ENCODE measurements at places on chromosomes 7 and 10.

DNA sequence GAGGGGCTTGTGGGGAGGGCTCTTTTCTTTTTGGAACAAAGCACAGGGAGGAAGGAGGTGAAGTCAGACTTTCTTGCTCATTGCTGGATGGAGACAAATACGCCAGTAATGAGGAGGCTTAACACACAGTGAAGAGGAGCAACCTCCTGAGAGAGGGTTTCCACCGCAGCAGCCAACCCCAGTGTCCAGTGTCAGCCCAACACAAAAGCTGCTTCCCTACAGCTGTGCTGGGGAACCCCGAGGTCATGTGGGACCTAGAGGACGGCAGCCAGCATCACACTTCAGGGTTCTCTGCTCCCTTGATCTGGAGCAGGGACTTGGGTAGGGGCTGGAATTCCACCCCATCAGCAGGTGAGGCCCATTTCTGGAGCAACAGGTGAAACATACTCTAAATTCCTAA, 7.7 kb downstream of the BLNK start:
- no peak overlapping the region for H3K27ac ChIP-seq
- no peak overlapping the region for H3K4me3 ChIP-seq
- no peak for DNase-seq

DNA sequence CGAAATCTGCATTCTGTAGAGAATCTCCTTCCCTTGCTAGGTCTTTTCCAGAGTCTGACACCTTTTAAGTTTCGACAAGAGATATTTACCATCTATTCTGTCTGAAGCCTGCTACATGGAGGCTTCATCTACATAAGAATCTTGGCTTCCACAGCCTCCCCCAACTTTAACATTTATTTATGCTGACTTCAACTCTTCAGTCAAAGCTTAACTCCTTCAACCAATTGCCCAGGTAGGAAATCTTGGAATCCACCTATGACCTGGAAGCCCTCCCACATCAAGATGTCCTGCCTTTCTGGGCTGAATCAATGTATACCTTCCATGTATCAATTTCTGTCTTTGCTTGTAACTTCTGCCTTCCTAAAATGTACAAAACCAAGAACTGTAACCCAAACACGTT, 54.7 kb downstream of the MINPP1 start:
- H3K27me3 ChIP-seq = no peaks in the 10 kb centered on the region
- H3K4me1 ChIP-seq = no peaks in the 10 kb centered on the region
- DNase-seq = no peak
- no peak overlapping the region for H3K27ac ChIP-seq
- no peaks in the 10 kb centered on the region for H3K36me3 ChIP-seq

DNA sequence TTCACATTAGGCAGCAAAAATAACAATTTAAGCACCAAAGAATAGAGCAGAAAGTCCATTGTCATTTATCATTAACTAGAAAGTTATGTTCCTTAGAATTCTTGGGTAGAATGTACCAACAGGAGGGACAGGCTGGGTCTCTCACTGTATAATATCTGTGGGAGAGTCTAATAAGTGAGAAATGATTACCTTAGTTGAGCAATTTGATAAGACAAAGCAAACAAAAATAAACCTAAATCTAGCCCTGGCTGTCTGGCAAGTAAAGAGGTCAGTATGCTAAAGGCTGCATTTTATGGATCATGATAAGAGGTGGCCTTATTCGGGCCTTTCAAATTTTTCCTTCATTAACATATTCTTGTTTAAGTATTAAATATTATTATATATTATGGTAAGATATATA, 35.6 kb downstream of the THNSL1 start:
- no peak overlapping the region for H3K4me3 ChIP-seq
- no peaks in the 10 kb centered on the region for H3K36me3 ChIP-seq
- peaks cover 4% of the 10 kb centered on the region for H3K4me1 ChIP-seq
- no peak for DNase-seq
- no peak overlapping the region for H3K27ac ChIP-seq
- no peaks in the 10 kb centered on the region for H3K27me3 ChIP-seq

GRCh38 chr7:47026780-47027361, 555.0 kb downstream of the TNS3 start:
- H3K4me1 ChIP-seq = no peaks in the 10 kb centered on the region
- H3K27ac ChIP-seq = no peak overlapping the region
- H3K27me3 ChIP-seq = no peaks in the 10 kb centered on the region
- H3K36me3 ChIP-seq = no peaks in the 10 kb centered on the region
- no peak for DNase-seq

- no peak overlapping the region for H3K4me3 ChIP-seq
- H3K4me1 ChIP-seq = peaks cover 46% of the 10 kb centered on the region
- DNase-seq = no peak
Observed at GRCh38 chr10:110413049-110413783, 84.5 kb upstream of the DUSP5 start.

GRCh38 chr7:43196379-43196778, 83.9 kb downstream of the HECW1 start:
- H3K27ac ChIP-seq = no peak overlapping the region
- no peaks in the 10 kb centered on the region for H3K27me3 ChIP-seq
- no peak overlapping the region for H3K4me3 ChIP-seq
- no peaks in the 10 kb centered on the region for H3K4me1 ChIP-seq
- no peak for DNase-seq

- no peak overlapping the region for H3K27ac ChIP-seq
- no peaks in the 10 kb centered on the region for H3K4me1 ChIP-seq
- no peak for DNase-seq
- no peaks in the 10 kb centered on the region for H3K36me3 ChIP-seq
Observed at GRCh38 chr10:132847416-132847777, 61.5 kb upstream of the NKX6-2 start.

GRCh38 chr7:1520539-1521234, 9.8 kb upstream of the MAFK start:
- H3K4me1 ChIP-seq = no peaks in the 10 kb centered on the region
- H3K4me3 ChIP-seq = no peak overlapping the region
- H3K27me3 ChIP-seq = no peaks in the 10 kb centered on the region
- H3K27ac ChIP-seq = peak overlapping the region; percentile 34
- no peak for DNase-seq

DNA sequence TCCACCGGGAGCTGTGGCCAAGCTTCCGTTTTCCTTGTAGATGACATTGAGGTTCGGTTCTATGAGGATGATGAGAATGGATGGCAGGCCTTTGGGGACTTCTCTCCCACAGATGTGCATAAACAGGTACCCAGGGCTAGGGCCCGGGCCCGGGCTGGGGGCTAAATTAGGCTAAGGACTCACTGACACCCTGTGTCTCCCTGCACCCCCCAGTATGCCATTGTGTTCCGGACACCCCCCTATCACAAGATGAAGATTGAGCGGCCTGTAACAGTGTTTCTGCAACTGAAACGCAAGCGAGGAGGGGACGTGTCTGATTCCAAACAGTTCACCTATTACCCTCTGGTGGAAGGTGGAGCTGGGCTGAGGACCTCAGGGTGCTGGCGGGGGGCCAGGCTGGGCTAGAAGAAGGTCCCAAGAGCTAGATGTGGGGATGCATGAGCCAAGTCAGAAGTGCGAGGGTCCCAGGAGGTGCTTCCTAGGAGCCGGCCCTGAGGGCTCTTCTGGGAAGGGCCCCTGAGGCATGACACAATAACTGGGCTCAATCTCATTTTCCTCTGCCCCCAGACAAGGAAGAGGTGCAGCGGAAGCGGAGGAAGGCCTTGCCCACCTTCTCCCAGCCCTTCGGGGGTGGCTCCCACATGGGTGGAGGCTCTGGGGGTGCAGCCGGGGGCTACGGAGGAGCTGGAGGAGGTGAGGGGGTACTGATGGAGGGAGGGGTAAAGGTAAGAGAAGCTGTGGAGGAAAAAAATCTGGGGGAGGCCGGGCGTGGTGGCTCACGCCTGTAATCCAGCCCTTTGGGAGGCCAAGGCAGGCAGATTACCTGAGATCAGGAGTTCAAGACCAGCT, 2.9 kb downstream of the NFKB2 start:
- peaks cover 79% of the 10 kb centered on the region for H3K4me1 ChIP-seq
- H3K36me3 ChIP-seq = peaks cover 57% of the 10 kb centered on the region
- DNase-seq = no peak
- no peaks in the 10 kb centered on the region for H3K27me3 ChIP-seq

DNA sequence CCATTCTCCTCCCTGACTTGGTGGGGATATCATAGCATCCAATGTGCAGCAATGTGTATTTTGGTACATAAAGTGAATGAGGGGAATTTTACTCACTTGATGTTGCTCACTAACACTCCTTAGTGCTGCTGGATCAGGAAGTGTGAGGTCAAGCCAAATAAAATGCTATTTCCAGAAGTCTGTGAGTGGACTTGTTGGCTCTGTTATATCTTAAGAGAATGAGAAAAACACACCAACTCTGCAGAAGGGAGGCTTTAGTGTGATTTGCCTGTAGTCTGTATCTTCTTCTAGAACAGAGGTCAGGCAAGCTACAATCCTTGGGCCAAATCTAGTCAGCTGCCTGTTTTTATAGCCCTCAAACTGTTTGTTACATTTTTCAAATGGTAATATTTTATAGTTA, 154.3 kb downstream of the POLR1F start:
- no peaks in the 10 kb centered on the region for H3K4me1 ChIP-seq
- no peak overlapping the region for H3K27ac ChIP-seq
- H3K27me3 ChIP-seq = no peaks in the 10 kb centered on the region
- DNase-seq = no peak

- no peak overlapping the region for H3K4me3 ChIP-seq
- DNase-seq = no peak
- H3K36me3 ChIP-seq = no peaks in the 10 kb centered on the region
- H3K27me3 ChIP-seq = no peaks in the 10 kb centered on the region
- H3K4me1 ChIP-seq = no peaks in the 10 kb centered on the region
Observed at GRCh38 chr10:115827231-115828009, 445.6 kb downstream of the GFRA1 start.

DNA sequence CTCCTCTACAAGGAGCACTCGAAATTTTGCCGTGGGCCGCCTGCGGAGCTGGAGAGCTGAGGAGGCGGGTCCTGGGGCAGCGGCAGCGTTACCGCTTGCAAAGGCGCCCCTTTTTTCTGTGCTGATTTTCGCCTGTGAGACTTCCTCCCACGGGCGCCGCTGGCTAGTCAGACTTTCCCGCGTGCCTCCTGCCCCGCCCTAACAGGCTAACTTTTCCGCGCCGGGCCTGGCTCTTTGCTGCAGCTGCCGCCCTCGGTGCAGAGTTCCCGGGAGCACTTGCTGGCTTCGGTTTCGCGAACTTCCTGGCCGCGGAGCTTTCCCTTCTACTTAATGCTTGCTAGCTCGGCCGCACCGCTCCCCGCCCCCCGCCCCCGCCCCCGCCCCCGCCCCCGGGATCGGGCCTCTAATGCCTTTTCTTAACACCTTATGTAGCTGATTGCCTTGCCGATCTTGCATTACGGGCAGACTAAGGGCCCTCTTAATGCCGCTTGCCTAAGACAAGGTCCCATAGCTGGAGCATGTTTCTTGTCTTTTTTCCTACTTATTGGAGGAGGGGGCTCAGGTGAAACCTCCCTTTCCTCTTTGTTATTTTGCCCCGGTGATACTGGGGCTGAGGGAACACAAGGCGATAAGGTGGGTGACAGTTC, 37.9 kb upstream of the RASGEF1A start:
- H3K4me1 ChIP-seq = no peaks in the 10 kb centered on the region
- no peak for DNase-seq
- peaks cover 47% of the 10 kb centered on the region for H3K27me3 ChIP-seq
- no peaks in the 10 kb centered on the region for H3K36me3 ChIP-seq
- peak overlapping the region; percentile 38 for H3K4me3 ChIP-seq
- H3K27ac ChIP-seq = peak overlapping the region; percentile 42

DNA sequence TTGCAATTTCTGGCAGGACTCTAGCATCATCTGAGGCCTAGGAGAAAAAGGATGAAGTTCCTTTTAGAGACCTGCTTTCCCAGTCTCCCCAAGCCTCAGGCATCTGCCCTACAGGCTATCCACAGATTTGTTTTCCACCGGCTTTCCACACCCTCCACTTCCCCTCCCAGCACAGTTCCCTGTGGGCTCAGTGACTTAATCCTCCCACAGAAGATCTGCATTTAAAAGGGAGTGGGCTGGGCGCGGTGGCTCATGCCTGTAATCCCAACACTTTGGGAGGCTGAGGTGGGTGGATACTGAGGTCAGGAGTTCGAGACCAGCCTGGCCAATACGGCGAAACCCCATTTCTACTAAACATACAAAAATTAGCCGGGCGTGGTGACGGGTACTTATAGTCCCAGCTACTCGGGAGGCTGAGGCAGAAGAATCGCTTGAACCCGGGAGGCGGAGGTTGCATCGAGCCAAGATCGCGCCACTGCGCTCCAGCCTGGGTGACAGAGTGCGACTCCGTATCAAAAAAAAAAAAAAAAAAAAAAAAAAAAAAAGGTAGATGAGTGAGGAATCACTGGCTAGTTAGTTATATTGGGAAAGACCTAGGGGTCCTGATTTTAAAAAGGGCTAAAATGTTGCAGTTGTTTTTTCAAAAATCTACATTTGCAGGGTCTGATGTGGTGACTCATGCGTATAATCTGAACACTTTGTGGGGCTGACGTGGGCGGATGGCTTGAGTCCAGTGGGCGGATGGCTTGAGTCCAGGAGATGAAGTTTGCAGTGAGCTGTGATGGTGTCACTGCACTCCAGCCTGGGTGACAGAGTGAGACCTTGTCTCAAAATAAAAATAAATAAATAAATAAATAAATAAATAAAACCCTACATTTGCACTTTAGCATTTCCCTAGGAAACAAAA, 119.5 kb downstream of the BAMBI start:
- H3K4me1 ChIP-seq = no peaks in the 10 kb centered on the region
- H3K27me3 ChIP-seq = peaks cover 7% of the 10 kb centered on the region
- H3K36me3 ChIP-seq = no peaks in the 10 kb centered on the region
- no peak overlapping the region for H3K4me3 ChIP-seq
- no peak for DNase-seq

GRCh38 chr7:3683546-3684539, 382.8 kb downstream of the SDK1 start:
- H3K27ac ChIP-seq = no peak overlapping the region
- no peaks in the 10 kb centered on the region for H3K27me3 ChIP-seq
- H3K4me1 ChIP-seq = no peaks in the 10 kb centered on the region
- no peaks in the 10 kb centered on the region for H3K36me3 ChIP-seq
- no peak for DNase-seq

GRCh38 chr7:79723833-79724618, 270.6 kb upstream of the MAGI2 start:
- H3K27ac ChIP-seq = no peak overlapping the region
- H3K4me1 ChIP-seq = no peaks in the 10 kb centered on the region
- H3K4me3 ChIP-seq = no peak overlapping the region
- peaks cover 4% of the 10 kb centered on the region for H3K27me3 ChIP-seq
- DNase-seq = no peak
- no peaks in the 10 kb centered on the region for H3K36me3 ChIP-seq

DNA sequence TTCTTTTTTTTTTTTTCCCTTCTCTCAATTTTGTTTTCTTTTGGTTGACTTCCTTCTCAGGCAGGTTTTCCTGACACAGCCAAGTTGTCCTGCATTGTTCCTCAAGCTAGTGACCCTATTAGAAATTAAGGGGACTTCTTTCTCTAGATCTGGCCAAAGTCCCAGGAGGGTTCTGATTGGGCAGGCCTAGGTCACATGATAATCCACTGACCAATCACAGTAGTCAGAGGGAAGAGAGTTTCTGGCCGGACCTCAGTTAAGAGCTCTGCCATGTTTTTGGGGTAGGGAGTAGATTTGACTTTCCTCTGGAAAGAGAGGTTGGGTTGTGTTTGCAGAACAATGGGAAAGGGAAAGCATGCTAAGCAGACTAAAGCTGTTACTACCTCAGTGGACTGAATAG, 16.2 kb downstream of the VWA2 start:
- H3K4me3 ChIP-seq = no peak overlapping the region
- H3K4me1 ChIP-seq = no peaks in the 10 kb centered on the region
